ENCODE measurements at places on chromosomes 6 and 20.

GRCh38 chr6:48743738-48744137 is 632.7 kb upstream of the PTCHD4 start:
- DNase-seq: no peak

GRCh38 chr20:6709910-6710595 is 57.4 kb upstream of the BMP2 start:
- DNase-seq: no peak

DNA sequence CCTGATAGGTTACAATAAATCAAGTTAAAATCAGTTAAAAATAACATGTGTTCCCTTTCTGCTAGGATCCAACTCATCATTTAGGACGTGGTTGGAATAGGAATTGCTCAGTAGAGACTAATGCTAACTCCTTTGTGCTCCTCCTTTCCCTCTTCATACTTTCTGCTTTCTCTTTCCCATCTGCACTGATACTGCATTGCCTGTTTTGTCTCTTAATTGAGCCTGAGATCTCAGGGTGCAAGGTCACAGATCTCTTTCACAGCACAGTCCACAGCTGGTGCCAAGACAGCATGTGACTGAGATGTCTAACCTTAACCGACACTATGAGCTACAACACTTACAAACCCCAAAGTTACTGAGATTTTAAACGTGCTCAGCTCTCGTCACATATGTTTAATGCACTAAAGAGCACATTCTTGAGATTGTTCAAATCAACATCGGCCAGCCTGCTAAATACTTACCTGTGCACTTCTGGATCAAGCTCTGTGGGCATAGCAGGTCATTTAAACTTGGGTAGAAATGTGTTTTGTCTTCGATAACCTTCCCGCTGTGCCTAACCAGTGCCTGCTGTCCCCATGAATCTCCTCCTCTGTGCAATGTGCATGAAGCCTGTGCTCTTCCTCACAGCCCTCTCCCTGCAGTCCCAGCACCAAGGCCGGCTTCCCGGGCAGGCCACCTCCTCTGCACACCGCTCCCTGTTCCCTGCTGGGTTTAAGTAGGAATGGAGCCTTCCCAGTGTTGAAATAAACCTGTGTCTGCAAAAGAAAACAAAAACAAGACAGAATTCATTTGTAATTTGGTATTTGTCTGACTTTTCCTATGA is 39.6 kb upstream of the AFDN start:
- no peak for DNase-seq

DNA sequence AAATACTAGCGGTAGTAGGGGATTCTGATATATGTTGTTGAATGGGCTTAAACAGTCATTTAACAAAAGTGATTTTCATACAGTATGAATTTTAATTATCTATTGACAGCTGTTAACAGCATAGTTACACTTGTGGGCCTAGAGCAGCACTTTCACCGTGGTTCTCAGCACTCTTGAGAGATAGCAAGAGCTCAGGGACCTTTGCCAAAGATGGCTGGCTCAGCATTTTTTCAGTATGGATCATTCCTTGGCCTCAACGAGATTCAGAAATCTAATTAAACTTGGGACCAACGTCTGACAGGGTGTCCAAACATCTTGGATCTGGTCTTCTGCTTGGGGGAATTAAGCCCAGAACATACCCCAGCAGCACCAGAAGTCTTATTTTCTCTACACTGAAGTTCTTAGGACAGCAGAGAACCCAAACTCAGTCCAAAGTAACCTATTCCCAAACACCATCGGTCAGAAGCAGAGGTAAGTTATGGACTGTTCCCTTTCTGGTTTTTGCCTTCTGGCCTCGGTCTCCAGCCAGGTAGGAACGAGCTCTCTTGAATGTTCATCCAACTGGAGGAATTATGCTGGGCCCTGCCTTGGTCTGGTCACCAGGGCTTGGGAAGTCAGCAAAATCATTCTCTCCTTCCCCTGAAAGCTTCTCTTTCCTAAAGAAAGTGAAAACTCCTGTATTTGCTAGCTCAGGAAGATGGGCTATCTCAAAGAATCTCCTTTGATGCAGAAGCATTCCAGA is 25.7 kb downstream of the PRPH2 start:
- DNase-seq: no peak

- DNase-seq: no peak
These were observed 64.6 kb downstream of the VGLL2 start for GRCh38 chr6:117329926-117330325.

DNA sequence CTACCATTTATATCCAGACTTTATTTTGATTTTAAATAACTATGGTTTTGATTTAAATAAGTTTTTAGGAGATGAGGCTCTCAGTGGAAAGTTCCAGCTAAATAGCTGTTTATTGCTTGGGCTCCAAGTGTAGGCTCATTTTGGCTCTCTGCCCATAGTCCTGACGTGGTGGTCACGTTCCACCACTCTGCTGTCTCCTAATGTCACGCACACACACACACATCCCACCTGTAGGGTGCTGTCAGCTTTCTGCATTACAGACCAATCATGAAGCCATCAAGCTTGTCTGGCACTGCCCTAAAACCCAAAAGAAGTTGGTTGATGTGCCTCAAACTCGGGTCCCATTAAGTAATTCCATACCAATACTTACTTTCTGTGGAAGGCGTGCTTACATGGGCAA is 45.4 kb downstream of the PANK2 start:
- DNase-seq: no peak
